A549 treated with AZD2906 at 1 μM for 4 hours (cell line): ENCODE measurements at places on chromosomes 7 and 10. TPM values are rescaled to one million over a fixed set of nuclear protein-coding genes. Genes with fewer than 3 reads are reported as not detected.

OR2A42 gene
- not detected in 5 replicates for total RNA-seq

WNT8B gene
- 0.03 TPM in 1 of 5 replicates, not detected in the others for total RNA-seq

ABI1 gene
- total RNA-seq = 47.9 to 54.6 TPM (median 50.7 TPM) in 5 replicates

EPO gene
- total RNA-seq = 0.09 TPM in 1 of 5 replicates, not detected in the others

OR2A7 gene
- total RNA-seq = not detected in 5 replicates

NUDT13 gene
- total RNA-seq = 2.6 to 3.0 TPM (median 2.9 TPM) in 5 replicates

TRIM56 gene
- 12.4 to 15.5 TPM (median 13.1 TPM) in 5 replicates for total RNA-seq

PLXNA4 gene
- total RNA-seq = 0.18 to 0.85 TPM (median 0.56 TPM) in 5 replicates

PPP1R17 gene
- not detected in 5 replicates for total RNA-seq

DIP2C gene
- total RNA-seq = 9.9 to 13.7 TPM (median 13.6 TPM) in 5 replicates

ADCYAP1R1 gene
- 0.03 to 0.07 TPM (median 0.03 TPM) in 4 of 5 replicates, not detected in the other for total RNA-seq

CTTNBP2 gene
- 0.21 to 0.61 TPM (median 0.26 TPM) in 5 replicates for total RNA-seq

INA gene
- 16.7 to 23.7 TPM (median 18.3 TPM) in 5 replicates for total RNA-seq

ANKRD2 gene
- 5.1 to 8.8 TPM (median 7.1 TPM) in 5 replicates for total RNA-seq

CAPZA2 gene
- total RNA-seq = 106 to 180 TPM (median 118 TPM) in 5 replicates

TRIM4 gene
- total RNA-seq = 24.8 to 32.0 TPM (median 26.0 TPM) in 5 replicates

AMZ1 gene
- total RNA-seq = 0.05 to 0.08 TPM (median 0.06 TPM) in 5 replicates

FLNC gene
- total RNA-seq = 3.0 to 4.3 TPM (median 3.9 TPM) in 5 replicates

CLRN3 gene
- not detected in 5 replicates for total RNA-seq

ANKRD61 gene
- total RNA-seq = 0.51 to 0.78 TPM (median 0.71 TPM) in 5 replicates

NYAP1 gene
- 4.1 to 7.9 TPM (median 6.7 TPM) in 5 replicates for total RNA-seq

WDR37 gene
- 8.0 to 9.2 TPM (median 8.5 TPM) in 5 replicates for total RNA-seq

ZNF488 gene
- total RNA-seq = 11.1 to 13.4 TPM (median 12.6 TPM) in 5 replicates

NRCAM gene
- 82.7 to 120 TPM (median 103 TPM) in 5 replicates for total RNA-seq

ADRA2A gene
- 0.12 to 0.20 TPM (median 0.18 TPM) in 5 replicates for total RNA-seq

SH2D4B gene
- total RNA-seq = 0.02 to 0.06 TPM (median 0.03 TPM) in 4 of 5 replicates, not detected in the other

UBTD1 gene
- 16.7 to 22.3 TPM (median 21.1 TPM) in 5 replicates for total RNA-seq

TCERG1L gene
- total RNA-seq = not detected in 5 replicates

C7orf33 gene
- not detected in 5 replicates for total RNA-seq

VWDE gene
- total RNA-seq = 0.31 to 0.63 TPM (median 0.50 TPM) in 5 replicates

CYP3A4 gene
- 0.06 to 0.10 TPM (median 0.10 TPM) in 4 of 5 replicates, not detected in the other for total RNA-seq

CFAP46 gene
- total RNA-seq = 1.0 to 1.6 TPM (median 1.4 TPM) in 5 replicates

RAMP3 gene
- total RNA-seq = not detected in 5 replicates
